ENCODE measurements at places on chromosomes 2 and 18. TPM values are rescaled to one million over a fixed set of nuclear protein-coding genes. Genes with fewer than 3 reads are reported as not detected.

TEX44 gene
- not detected for total RNA-seq

BOLL gene
- 0.27 TPM for total RNA-seq

RABL2A gene
- 34.9 TPM for total RNA-seq

ODC1 gene
- 151 TPM for total RNA-seq

SERPINB13 gene
- total RNA-seq = 0.33 TPM

WNT10A gene
- total RNA-seq = 8.1 TPM

All from camera-type eye (tissue), 1 donor.